ENCODE measurements at places on chromosomes 2 and 18.

DNA sequence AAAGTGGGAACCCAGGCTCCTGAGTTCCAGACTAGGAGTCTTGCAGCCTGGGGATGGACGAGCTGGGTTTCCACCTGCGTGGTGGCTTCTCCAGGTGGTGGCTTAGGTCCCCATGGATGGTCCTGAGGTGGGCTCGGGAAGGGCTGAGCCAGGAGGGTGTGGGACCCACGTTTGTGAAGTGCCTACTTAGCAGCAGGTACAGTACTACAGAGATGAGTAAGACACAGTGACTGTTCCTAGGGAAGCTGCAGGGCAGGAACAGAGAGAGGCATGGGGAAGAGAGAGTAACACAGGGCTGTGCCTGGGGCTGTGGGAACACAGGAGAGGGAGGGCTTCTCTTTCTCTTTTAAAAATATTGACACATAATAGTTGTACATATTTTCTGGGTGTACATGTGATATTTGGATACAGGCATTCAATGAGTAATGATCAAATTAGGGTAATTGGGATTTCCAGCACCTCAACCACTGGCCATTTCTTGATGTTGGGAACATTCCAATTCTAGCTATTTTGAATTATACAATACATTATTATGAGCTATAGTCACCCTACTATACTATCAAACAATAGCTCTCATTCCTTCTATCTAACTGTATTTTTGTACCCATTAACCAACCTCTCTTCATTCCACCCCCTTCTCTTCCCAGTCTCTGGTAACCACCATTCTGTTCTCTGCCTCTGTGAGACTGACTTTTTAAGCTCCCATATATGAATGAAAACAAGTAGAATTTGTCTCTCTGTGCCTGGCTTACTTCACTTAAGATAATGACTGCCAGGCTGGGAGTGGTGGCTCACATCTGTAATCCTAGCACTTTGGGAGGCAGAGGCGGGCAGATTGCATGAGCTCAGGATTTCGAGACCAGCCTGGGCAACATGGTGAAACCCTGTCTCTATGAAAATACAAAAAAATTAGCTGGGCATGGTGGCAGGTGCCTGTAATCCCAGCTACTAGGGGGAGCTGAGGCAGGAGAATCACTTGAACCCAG is 15.0 kb downstream of the TOGARAM2 start:
- DNase-seq = no peak

DNA sequence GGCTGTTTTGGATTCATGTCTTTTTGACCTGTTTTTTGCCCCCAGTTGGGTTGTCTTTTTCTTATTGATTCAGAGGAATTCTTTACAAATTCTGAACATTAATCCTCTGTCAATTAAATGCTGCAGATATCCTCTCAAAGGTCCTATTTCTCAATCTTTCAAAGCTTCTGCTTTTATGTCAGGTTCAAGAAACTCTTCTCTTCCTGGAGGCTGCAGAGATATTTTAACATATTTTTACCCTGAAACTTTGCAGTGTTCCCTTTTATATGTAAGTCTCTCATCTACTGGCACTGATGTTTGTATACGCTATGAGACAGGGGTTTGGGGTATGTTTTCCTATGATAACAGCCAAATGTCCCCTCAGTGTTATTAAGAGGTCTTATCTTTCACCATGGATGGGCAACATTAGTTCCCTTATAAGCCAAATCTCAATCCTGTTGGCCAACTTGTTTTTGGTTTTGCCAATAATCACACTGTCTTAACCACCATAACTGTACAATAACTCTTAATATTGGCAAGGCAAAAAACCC is 159.3 kb downstream of the HDAC4 start:
- DNase-seq = no peak

- DNase-seq = no peak
Measured at GRCh38 chr2:67904966-67905365, 157.8 kb downstream of the C1D start.

DNA sequence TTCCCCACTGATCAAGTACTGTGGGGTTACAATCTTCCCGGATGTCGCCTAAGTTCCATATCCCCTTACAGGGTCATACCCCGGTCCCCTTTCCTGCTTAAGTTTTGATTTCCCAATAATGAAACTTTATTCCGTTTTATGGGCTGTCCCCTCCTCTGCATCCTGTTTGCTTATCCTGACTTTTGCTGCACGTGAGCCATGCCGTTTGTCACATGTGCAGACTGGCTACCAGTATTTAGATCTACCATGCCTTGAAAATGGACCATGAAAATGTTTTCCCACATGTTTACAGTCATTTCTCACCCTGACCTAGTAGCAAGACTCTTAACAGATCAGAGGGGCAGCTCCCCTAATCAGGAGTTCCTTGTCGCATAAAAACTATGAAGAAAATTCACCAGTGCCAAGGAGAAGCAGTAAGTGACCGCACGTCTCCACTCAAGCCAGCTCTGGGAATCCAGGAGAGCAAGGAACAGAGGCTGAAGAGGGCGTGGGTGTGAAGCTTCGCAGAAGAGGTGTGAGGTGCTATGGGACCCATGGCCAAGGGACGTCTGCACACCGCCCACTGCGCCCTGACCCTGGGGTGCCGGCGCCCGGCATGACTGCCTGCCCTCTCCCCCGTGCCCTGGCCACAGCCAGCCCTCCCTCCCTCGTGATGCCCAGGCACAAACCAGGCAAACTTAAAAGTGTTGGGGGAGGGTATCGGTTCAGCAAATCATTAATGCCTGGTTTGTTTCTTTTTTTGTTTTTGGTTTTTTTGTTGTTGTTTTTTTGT is 440.8 kb upstream of the SALL3 start:
- DNase-seq = no peak

DNA sequence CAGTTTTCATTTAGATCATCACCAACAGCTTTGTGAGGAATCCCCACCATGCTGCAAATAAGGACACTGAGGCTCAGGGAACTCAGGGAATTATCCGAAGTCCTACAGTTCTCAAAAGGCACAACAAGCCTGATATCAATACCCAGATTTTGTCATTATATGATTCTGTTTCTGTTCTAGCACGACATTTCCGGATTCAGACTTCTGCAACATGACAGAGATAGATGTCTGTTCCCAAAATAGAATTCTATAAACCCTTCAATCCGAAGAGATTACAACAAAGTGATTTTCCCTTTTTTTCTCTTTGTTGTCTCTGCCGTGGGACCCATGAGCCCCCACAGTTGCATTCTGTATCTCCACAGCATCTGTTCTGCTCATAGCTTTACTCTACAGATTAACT is 72.0 kb downstream of the DOCK10 start:
- DNase-seq = no peak

DNA sequence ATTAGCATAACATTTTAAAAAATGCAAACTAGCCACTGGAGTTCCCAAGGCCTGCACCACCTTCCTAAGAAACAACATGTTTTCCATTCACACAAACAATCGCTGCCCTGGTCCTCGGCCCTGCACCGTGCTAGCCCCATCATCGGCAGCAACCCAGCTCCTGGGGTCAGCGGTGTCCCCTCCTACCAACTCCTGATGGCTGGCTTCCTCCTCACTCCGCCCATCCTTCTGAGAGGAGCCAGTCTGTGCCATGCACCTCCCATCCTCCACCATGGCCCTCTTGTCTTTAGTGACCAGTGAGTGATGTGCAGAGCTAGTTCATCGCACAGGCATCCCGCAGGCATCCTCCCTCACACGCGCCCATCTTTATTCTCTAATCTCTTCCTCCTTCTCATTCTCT is 81.9 kb downstream of the LONRF2 start:
- DNase-seq = no peak

- DNase-seq = no peak
Measured at GRCh38 chr2:96579422-96579821, 42.9 kb downstream of the ARID5A start.

All from stimulated activated CD4-positive, alpha-beta T cell treated with anti-CD3 and anti-CD28 coated beads, Interleukin-1b, Interleukin-23, amount 100 ng/mL, for 1 hour (primary cell).